Prostate gland (tissue), 2 donors: ENCODE measurements at places on chromosomes 3 and 15.

- no peak for DNase-seq
Observed at GRCh38 chr15:84034578-84035398, 200.8 kb upstream of the GOLGA6L4 start.

GRCh38 chr3:42153039-42153438 is 61.9 kb downstream of the TRAK1 start:
- DNase-seq, result no peak

DNA sequence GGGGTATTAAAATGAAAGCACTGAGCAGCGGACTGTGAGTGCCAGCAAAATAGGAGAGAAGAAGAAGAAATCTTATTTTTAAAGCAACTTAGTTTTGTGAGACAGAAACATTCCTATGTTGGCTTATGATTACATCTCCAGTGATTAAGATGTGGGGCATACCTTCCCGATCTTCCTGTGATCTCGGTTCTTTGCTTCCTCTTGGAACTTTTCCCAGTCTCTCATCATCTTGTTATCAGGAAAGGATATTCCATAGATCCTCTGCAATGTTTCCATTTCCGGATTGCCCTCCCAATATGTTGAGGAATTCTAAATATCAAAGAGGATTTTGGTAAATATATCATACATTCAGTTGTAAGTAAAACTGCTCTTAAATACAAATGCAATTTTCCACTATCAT is 22.2 kb downstream of the TARS3 start:
- DNase-seq, result no peak

- DNase-seq, result no peak
Observed at GRCh38 chr3:106242781-106243180, 374.0 kb upstream of the CBLB start.
